Left ventricle myocardium inferior (tissue), 1 donor: ENCODE measurements at places on chromosomes 7 and 10. TPM values are rescaled to one million over a fixed set of nuclear protein-coding genes. Genes with fewer than 3 reads are reported as not detected.

DNA sequence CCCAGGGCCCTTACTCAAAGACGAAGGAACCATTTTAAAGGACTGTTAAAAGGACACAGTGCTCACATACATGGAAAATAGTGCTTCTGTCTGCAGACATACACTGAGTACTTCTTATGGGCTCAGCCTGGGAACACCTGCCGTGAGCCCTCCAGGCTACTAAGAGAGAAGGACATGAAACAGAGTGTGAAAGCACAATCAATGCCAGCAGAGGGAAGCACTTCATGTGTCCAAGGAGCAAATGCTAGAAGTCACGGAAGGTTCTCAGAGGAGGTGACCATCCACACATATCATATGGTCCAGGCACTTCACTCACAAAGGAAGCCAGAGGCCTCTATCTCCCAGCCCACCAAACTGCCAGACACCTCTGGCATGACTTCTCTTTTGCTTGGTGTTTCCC lies 15.5 kb downstream of the ELMO1 start:
- no peaks in the 10 kb centered on the region for H3K36me3 ChIP-seq
- no peaks in the 10 kb centered on the region for H3K27me3 ChIP-seq
- peaks cover 59% of the 10 kb centered on the region for H3K4me1 ChIP-seq
- no peak for DNase-seq
- H3K27ac ChIP-seq, result no peak overlapping the region
- H3K4me3 ChIP-seq, result no peak overlapping the region

DNA sequence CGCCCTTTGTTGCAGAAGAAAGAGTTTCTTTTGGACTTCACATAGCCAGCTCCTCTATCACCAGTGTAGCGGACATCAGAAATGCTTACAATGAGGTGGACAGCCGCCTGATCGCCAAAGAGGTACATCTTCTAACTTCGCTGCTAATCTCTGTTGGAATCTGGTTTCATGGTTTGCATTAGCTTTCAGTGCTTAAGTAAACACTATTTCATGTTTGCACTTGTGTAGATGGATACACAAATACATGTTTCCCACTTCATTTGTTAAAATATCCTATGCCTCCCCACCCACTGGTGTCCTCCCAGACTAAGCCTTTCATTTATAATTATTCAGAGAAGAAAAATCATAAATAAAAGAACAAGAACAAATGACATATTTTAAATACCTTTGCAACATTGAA lies 103.9 kb downstream of the WDFY4 start:
- no peak for DNase-seq
- H3K27ac ChIP-seq, result no peak overlapping the region
- H3K27me3 ChIP-seq, result no peaks in the 10 kb centered on the region
- peaks cover 16% of the 10 kb centered on the region for H3K4me1 ChIP-seq
- no peaks in the 10 kb centered on the region for H3K36me3 ChIP-seq
- H3K4me3 ChIP-seq, result no peak overlapping the region

- peaks cover 68% of the 10 kb centered on the region for H3K4me1 ChIP-seq
- no peaks in the 10 kb centered on the region for H3K27me3 ChIP-seq
- no peak for DNase-seq
These were observed 17.4 kb downstream of the CCDC6 start for GRCh38 chr10:59888781-59889435.

- H3K27ac ChIP-seq, result no peak overlapping the region
- no peak overlapping the region for H3K4me3 ChIP-seq
- H3K36me3 ChIP-seq, result no peaks in the 10 kb centered on the region
- H3K27me3 ChIP-seq, result no peaks in the 10 kb centered on the region
- no peaks in the 10 kb centered on the region for H3K4me1 ChIP-seq
- DNase-seq, result no peak
These were observed 5.6 kb downstream of the NPC1L1 start for GRCh38 chr7:44535348-44536064.

GRCh38 chr7:43513251-43513650 lies 69.7 kb upstream of the STK17A start:
- H3K27me3 ChIP-seq, result peaks cover 41% of the 10 kb centered on the region
- no peak overlapping the region for H3K27ac ChIP-seq
- no peaks in the 10 kb centered on the region for H3K4me1 ChIP-seq
- no peaks in the 10 kb centered on the region for H3K36me3 ChIP-seq

PKD2L1 gene
- not detected for total RNA-seq
